K562 (cell line): ENCODE measurements at places on chromosomes 13 and 19. TPM values are rescaled to one million over a fixed set of nuclear protein-coding genes. Genes with fewer than 3 reads are reported as not detected.

- H3K4me1 ChIP-seq: no peaks in the 10 kb centered on the region
- no peak overlapping the region for H3K27ac ChIP-seq
- H3K36me3 ChIP-seq: no peaks in the 10 kb centered on the region
- no peak overlapping the region for H3K4me3 ChIP-seq
- no peak for DNase-seq
These were observed 7.4 kb downstream of the RUBCNL start for GRCh38 chr13:46379611-46380010.

GRCh38 chr13:106507560-106508274, 27.7 kb downstream of the EFNB2 start:
- no peaks in the 10 kb centered on the region for H3K36me3 ChIP-seq
- H3K27ac ChIP-seq: no peak overlapping the region; the same call in 2 of the 3 replicates
- no peak overlapping the region for H3K4me3 ChIP-seq
- DNase-seq: peak; percentile 44
- H3K27me3 ChIP-seq: no peaks in the 10 kb centered on the region

Gene ERCC1
- total RNA-seq: 75.1 and 75.5 TPM in 2 replicates

GRCh38 chr19:51468545-51468920, 9.8 kb upstream of the CEACAM18 start:
- H3K4me1 ChIP-seq: peaks cover 16% of the 10 kb centered on the region
- peak overlapping the region; percentile 59 for H3K4me3 ChIP-seq
- peaks cover 13% of the 10 kb centered on the region; the same call in 2 of the 3 replicates for H3K36me3 ChIP-seq
- H3K27ac ChIP-seq: peak overlapping the region; percentile 84
- DNase-seq: peak; percentile 44

- H3K4me3 ChIP-seq: no peak overlapping the region
- no peak for DNase-seq
- H3K36me3 ChIP-seq: no peaks in the 10 kb centered on the region
- H3K4me1 ChIP-seq: no peaks in the 10 kb centered on the region
- H3K27me3 ChIP-seq: no peaks in the 10 kb centered on the region
- H3K27ac ChIP-seq: no peak overlapping the region
These were observed 383.4 kb downstream of the ZNF536 start for GRCh38 chr19:30755581-30755980.

DNA sequence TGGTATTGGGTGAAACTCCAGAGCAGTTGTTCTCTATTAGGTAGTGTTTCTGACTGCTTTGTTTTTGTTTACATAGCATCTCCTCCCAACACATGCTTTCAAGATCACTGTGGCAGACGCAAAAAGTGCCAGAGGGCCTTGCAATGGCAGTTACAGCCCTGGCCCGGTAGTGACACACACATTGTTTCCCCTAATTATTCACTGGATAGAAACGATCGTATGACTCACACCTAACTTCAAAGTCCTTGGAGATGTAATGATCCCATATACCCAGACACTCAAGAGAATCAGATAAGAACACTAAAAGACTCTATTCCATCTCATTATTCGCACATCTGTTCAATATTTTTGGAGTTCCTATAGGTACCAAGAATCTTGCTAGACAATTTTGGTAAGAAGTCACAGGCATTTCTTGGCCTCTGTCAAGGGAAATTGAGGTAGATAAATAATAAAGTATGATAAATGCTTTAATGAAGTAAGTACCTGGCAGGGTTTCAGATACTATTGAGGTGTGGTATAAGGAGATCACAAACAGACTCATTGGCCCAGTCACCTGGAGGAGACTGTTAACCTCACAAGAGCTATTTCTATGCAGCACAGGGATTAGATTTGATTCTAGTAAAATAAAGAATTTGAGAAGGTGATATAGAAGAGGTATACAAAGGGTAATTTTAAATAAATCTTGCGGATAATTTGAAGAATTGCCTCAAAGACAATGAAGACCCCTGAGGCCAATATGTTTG, 485.3 kb downstream of the SLITRK6 start:
- no peak for DNase-seq
- H3K36me3 ChIP-seq: no peaks in the 10 kb centered on the region
- H3K4me1 ChIP-seq: no peaks in the 10 kb centered on the region
- H3K27me3 ChIP-seq: no peaks in the 10 kb centered on the region
- H3K27ac ChIP-seq: no peak overlapping the region
- no peak overlapping the region for H3K4me3 ChIP-seq

DNA sequence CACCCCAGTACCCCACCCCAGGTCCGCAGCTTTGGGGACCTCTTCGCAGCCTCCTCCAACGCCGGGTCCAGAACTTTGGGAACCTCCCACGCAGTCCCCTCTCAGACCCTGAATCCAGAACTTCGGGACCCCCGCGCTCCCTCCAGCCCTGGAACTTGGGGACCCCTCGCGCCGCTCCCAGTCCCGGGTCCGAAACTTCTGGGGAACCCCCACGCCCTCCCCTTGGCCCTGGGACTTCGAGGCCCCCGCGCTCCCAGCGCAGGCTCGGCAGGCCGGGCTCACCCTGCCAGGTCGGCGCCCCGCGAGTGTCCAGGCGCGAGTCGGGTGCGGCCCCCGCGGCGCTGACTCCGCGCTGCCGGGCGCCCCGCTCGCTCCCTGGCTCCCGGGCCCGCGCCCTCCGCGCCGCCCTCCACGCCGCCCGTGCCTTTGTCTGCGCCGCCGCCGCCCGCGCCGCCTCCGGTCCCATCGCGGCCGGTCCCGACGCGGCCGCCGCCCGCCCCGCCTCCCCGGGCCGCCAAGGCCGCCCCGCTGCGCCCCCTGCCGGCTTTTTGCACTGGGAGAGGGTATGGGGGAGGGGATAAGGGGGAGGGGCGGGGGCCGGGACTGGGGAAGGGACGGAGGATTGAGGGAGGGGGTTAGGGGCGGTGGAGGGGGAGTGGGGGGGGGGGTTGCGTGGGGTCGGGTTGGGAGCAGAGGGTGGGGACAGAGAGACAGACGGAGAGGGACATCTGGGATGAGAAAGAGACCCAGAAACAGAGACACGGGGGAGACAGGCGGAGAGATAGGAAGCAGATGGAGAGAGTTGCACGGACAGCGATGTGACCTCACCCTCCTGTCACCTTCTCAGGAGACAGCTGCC, at the start of gene HOMER3:
Gene HOMER3 (minus strand): TSS at position 449 of the 859 bp plus-strand sequence. CDS start 2,235 bp downstream, outside the sequence.
- no peaks in the 10 kb centered on the region for H3K36me3 ChIP-seq
- peak within 1 kb of the TSS; percentile 38 for H3K4me3 ChIP-seq
- peaks cover 8% of the 10 kb centered on the region; the same call in 1 of the 2 replicates for H3K27me3 ChIP-seq
- peaks cover 18% of the 10 kb centered on the region for H3K4me1 ChIP-seq

DNA sequence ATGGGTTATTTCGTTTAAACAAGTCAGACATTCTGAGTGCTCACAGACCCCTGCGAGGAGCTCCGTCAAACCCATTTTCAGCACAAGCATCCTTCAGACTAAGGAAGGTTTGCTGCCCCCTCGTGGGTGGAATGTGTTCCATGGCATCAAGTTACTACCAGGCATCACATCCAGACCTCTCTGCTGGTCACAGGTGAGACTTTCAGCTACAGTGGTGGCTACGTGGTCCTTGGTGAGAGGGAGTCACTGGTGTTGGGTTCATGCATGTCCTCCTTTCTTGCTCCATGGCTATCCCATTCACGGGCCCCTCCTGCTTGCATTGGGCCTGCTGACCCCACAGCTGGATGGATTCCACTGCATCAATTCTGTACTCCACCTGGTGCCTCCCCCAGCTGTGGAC, 9.1 kb upstream of the LILRB5 start:
- H3K4me3 ChIP-seq: no peak overlapping the region
- H3K4me1 ChIP-seq: no peaks in the 10 kb centered on the region
- DNase-seq: peak; percentile 70
- no peak overlapping the region for H3K27ac ChIP-seq
- no peaks in the 10 kb centered on the region for H3K36me3 ChIP-seq
- H3K27me3 ChIP-seq: peaks cover 10% of the 10 kb centered on the region

DNA sequence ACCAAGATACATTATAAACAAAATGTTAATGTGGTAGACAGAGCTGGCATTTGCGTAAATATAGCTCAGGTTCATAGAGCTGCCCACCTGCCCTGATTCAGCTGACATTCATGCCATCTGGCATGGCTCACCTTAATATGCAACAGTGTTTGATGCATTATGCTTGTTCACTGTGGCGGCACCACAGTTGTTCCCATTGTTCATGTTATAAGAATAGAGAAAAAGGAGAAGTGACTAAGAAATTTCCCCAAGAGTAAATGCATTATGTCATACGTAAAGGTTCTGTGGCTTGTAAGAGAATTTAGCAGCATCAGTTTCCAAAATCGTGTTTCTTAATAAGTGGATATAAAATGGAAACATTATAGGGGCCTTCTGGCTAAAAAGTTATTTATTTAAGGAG, 4.5 kb downstream of the CCNA1 start:
- H3K27me3 ChIP-seq: peaks cover 5% of the 10 kb centered on the region
- no peaks in the 10 kb centered on the region for H3K36me3 ChIP-seq
- H3K4me3 ChIP-seq: no peak overlapping the region
- no peak for DNase-seq
- peaks cover 4% of the 10 kb centered on the region for H3K4me1 ChIP-seq

GRCh38 chr13:42056146-42056545, 7.7 kb downstream of the DGKH start:
- peaks cover 8% of the 10 kb centered on the region; the same call in 1 of the 3 replicates for H3K36me3 ChIP-seq
- peak overlapping the region; percentile 67 for H3K27ac ChIP-seq
- H3K27me3 ChIP-seq: no peaks in the 10 kb centered on the region
- H3K4me3 ChIP-seq: no peak overlapping the region
- peaks cover 3% of the 10 kb centered on the region; the same call in 1 of the 2 replicates for H3K4me1 ChIP-seq

GRCh38 chr13:25375727-25376358, 4.1 kb downstream of the ATP8A2 start:
- H3K27ac ChIP-seq: no peak overlapping the region
- H3K4me1 ChIP-seq: peaks cover 29% of the 10 kb centered on the region
- peak; percentile 72 for DNase-seq
- 0 out of 3 replicates have a peak, but pooled peaks cover 2% of the 10 kb centered on the region for H3K27me3 ChIP-seq
- no peaks in the 10 kb centered on the region for H3K36me3 ChIP-seq

- H3K4me1 ChIP-seq: no peaks in the 10 kb centered on the region
- no peak overlapping the region for H3K4me3 ChIP-seq
- DNase-seq: no peak
- peaks cover 26% of the 10 kb centered on the region for H3K27me3 ChIP-seq
These were observed 40.7 kb upstream of the SERPINE3 start for GRCh38 chr13:51298812-51299211.

Gene RNF113B
- not detected in 2 replicates for total RNA-seq

DNA sequence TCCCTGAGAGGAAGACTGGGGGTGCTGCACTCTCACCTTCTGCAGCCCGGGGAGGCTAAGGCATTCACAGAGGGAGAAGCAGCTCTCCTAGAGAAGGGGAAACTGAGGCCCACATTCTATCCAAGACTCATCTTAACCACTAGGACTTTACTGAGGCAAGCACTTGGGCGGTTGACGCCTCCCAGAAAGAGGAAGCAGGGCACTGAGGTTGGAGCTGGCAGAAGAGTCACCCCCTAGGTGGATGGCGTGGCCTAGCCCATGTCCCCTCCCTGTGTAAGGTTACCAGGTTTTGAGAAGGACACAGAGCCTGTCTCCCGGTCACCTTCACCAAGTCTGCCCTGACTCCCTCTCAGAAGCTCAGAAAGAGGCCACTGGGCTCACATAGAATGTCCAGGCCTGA, 2.7 kb downstream of the S1PR2 start:
- no peaks in the 10 kb centered on the region for H3K27me3 ChIP-seq
- no peak overlapping the region for H3K27ac ChIP-seq
- no peak overlapping the region for H3K4me3 ChIP-seq
- no peak for DNase-seq

Gene LHB
- not detected in 2 replicates for total RNA-seq

Gene CCDC70
- not detected in 2 replicates for total RNA-seq
